DMS79 (cell line): ENCODE measurements at places on chromosomes 7 and 10.

GRCh38 chr10:115932099-115932498 lies 340.9 kb downstream of the GFRA1 start:
- no peak for DNase-seq

DNA sequence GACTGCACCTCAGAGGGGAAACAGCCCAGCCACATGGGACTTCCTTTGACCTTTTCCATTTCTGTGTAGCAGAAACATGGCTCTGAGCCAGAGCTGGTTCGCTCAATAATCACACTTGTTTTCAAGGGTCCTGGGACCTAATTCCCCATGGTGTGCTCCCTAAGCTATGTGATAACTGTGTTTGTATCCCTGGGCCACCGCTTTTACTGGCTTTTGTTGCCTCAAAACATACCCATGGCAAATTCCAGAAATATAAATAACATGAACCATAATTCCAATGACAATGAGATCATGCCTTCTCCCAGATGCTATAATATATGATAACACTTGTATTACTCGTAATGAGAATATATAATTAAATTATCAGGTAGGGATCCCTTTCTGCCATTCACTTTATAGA lies 196.4 kb downstream of the GFRA1 start:
- no peak for DNase-seq

GRCh38 chr7:66958538-66959350 lies 36.6 kb downstream of the SBDS start:
- no peak for DNase-seq

GRCh38 chr10:14812271-14812670 lies 25.6 kb downstream of the CDNF start:
- no peak for DNase-seq
